ENCODE measurements at places on chromosomes 3 and 15. TPM values are rescaled to one million over a fixed set of nuclear protein-coding genes. Genes with fewer than 3 reads are reported as not detected.

- no peak for DNase-seq
Observed at GRCh38 chr3:141212101-141212500, 19.5 kb upstream of the PXYLP1 start.

GRCh38 chr3:149512073-149512782, 37.7 kb downstream of the TM4SF4 start:
- no peak for DNase-seq

The LIPC gene
- polyA plus RNA-seq: not detected

The SH3GL3 gene
- 0.07 TPM for polyA plus RNA-seq
